ENCODE measurements at places on chromosomes 2 and 18. TPM values are rescaled to one million over a fixed set of nuclear protein-coding genes. Genes with fewer than 3 reads are reported as not detected.

Gene SOWAHC
- 22.1 TPM for total RNA-seq

Gene RTP5
- total RNA-seq = not detected

Gene VWA3B
- total RNA-seq = 3.2 TPM

Gene TMEM247
- not detected for total RNA-seq

- no peak for DNase-seq
- no peaks in the 10 kb centered on the region for H3K27me3 ChIP-seq
- no peaks in the 10 kb centered on the region for H3K36me3 ChIP-seq
- H3K27ac ChIP-seq = no peak overlapping the region
- H3K4me3 ChIP-seq = no peak overlapping the region
These were observed 11.3 kb upstream of the MAL start for GRCh38 chr2:95014126-95014708.

DNA sequence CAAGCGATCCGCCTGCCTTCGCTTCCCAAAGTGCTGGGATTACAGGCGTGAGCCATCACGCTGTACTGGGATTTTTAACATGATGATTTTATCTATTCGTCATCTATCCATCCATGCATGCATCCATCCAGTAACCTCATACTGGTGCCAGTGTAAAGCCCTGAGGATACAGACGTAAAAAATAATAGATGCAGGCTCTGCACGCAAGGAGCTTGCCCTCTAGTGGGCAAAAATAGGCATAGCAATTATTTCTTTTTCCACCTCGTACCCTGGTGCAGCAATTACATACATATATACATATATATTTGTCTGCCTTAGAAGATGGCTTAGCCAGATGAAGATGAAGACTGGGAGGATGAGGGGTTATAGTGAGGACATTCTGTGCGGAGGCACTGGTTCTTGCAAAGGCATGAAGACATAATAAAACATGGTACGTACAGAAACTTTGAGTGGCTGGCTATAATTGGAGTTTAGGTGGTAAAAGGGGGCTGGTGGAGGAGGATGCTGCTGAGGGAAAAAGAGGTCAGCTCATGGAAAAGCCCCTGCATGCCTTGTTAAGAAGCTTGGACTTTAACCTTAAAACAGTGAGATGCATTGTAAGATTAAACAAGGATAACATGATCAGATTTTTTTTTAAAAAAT is 19.6 kb upstream of the RPIA start:
- H3K27ac ChIP-seq = no peak overlapping the region
- H3K4me3 ChIP-seq = no peak overlapping the region
- H3K4me1 ChIP-seq = no peaks in the 10 kb centered on the region
- no peaks in the 10 kb centered on the region for H3K27me3 ChIP-seq
- no peaks in the 10 kb centered on the region for H3K36me3 ChIP-seq

- no peaks in the 10 kb centered on the region for H3K4me1 ChIP-seq
- H3K27me3 ChIP-seq = no peaks in the 10 kb centered on the region
- H3K36me3 ChIP-seq = peaks cover 21% of the 10 kb centered on the region
These were observed 16.2 kb downstream of the MSH6 start for GRCh38 chr2:47799031-47799609.

DNA sequence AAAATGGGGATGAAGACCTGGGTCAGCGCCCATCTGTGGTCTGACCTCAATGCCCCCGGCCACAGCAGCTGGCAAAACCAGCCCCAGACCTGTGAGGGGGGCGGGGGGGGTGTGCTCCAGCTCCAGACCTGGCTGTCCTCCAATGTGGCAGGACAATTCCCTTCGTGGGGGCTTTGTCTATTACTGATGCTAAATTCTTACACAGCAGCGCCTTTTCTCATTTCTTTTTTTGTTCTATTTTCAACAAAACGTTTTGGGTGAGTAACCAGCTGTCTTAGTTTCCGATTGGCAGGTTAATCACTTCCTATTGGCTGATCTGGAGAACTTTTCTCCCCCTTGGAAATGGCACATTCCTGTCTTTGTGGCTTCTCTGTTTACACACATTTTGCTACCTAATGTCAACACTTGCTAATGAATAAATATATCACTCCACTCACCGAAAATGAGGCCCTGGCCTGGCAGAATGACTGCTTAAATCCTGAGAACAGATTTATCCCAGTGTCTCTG is 4.4 kb downstream of the SMAD7 start:
- no peak for DNase-seq
- no peaks in the 10 kb centered on the region for H3K27me3 ChIP-seq
- H3K27ac ChIP-seq = no peak overlapping the region

DNA sequence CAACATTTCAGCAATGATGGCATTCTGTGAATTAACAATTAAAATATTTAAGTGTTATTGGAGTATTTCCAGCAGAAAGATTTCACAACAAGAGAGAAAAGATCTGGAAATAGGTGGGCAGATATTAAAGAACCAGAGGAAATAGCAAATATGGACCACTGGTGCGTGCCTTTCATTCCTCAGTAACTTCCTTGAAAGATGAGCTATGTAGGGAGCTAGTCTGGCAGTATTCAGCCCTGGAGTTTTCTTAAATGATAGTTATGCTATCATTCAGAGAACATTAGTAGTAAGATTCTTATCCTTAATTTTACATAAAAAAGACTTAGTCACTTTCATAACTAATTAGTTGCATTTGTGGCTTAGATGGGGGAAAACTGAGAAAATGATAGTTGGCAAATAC is 41.5 kb downstream of the TANC1 start:
- H3K4me1 ChIP-seq = no peaks in the 10 kb centered on the region
- no peak for DNase-seq
- H3K27me3 ChIP-seq = no peaks in the 10 kb centered on the region
- no peak overlapping the region for H3K27ac ChIP-seq
- H3K36me3 ChIP-seq = no peaks in the 10 kb centered on the region
- H3K4me3 ChIP-seq = no peak overlapping the region

DNA sequence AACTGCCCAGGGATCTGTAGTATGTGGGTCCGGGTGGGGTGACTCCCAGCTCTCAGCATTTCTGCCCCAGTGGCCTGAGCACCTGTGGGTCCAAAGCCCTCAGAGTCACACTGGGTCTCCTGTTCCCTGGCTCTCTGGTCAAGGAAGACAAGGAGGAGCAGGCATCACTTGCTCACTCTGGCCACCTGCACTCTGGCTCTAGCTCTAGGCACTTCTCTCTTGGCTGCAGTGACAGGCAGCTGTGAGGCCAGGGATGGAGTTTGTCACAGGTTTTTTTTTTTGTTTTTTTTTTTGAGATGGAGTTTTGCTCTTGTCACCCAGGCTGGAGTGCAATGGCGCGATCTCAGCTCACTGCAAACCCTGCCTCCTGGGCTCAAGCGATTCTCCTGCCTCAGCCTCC is 84.6 kb downstream of the HS1BP3 start:
- no peaks in the 10 kb centered on the region for H3K36me3 ChIP-seq
- no peak overlapping the region for H3K4me3 ChIP-seq
- no peak for DNase-seq
- no peaks in the 10 kb centered on the region for H3K4me1 ChIP-seq

GRCh38 chr18:24271381-24272228 is 126.0 kb downstream of the OSBPL1A start:
- H3K27ac ChIP-seq = peak overlapping the region; percentile 79
- DNase-seq = peak; percentile 69
- H3K4me1 ChIP-seq = peaks cover 6% of the 10 kb centered on the region

Data from colonic mucosa (tissue), 4 donors.